ENCODE measurements at places on chromosomes 1 and 21.
A peak's percentile ranks its signal among the peaks of the same experiment; 100 is the strongest.

GRCh38 chr1:164058198-164058597, 500.8 kb upstream of the PBX1 start:
- no peak for DNase-seq

- DNase-seq, result no peak
These were observed 27.8 kb upstream of the SLC26A9 start for GRCh38 chr1:205971082-205971481.

DNA sequence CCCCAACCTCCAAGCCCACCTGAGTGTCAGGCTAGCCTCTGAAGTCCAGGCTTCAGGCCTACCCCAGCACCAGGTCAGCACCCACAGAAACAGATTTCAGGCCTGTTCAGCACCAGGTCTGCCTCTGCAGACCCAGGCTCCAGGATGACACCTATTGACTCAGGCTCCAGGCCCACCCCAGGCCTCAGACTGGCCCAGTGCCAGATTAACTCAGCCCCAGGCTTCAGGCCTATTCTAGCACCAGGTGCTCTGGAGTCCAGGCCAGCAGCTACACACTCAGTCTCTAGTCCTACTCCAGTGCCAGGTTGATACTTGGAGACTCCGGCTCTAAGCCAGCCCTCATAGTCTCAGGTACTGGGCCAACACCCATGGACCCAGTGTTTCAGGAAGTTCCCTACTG, 541.7 kb upstream of the PBX1 start:
- DNase-seq, result no peak

- DNase-seq, result no peak
These were observed 36.2 kb downstream of the CAMSAP2 start for GRCh38 chr1:200774735-200775444.

- no peak for DNase-seq
These were observed 24.6 kb downstream of the NTPCR start for GRCh38 chr1:232974971-232975370.

GRCh38 chr1:178121883-178122282, 28.0 kb downstream of the RASAL2 start:
- DNase-seq, result no peak

- DNase-seq, result no peak
These were observed 26.1 kb upstream of the HPDL start for GRCh38 chr1:45300669-45300997.

DNA sequence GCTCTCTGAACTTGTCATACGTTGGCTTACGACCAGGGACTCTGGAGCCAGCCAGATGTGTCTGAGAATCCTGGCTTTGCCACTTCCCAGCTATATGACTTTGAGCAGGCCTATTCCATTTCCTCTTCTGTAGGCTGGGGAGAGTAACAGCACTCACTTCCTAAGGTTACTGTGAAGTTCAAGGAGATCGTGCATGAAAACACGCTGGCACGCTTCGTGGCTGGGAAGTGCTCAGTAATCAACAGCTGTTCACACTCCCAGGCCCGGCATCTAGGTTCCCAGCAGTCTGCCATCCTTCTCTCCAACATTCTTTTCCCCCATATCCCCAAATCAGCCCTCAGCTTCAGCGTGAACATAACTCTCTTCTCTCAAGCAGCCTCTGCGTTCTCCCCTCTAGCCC, 2.0 kb downstream of the ASCL5 start:
- no peak for DNase-seq

DNA sequence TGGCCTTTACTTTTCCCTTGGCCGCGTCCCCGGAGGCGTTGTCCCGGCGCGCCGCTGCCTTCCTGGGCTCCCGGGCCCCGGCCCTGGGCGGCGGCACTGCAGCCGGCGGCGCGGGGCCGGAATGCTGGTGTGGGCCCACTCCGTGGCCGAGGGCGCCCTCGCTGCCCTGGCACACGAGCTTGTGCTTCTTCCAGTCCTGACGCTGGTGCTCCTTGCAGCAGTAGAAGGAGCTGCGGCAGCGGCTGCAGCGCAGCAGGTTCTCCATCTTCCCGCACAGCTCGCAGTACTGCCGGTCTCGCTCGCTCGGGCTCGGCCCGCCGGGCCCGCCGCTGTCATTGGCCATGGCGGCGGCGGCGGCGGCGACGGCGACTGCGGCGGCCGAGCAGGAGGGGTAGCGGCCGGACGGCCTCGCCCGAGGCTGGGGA, 529 bp downstream of the EGLN1 start:
- peak; percentile 13 for DNase-seq

GRCh38 chr1:27583479-27583878, 20.5 kb downstream of the AHDC1 start:
- no peak for DNase-seq

DNA sequence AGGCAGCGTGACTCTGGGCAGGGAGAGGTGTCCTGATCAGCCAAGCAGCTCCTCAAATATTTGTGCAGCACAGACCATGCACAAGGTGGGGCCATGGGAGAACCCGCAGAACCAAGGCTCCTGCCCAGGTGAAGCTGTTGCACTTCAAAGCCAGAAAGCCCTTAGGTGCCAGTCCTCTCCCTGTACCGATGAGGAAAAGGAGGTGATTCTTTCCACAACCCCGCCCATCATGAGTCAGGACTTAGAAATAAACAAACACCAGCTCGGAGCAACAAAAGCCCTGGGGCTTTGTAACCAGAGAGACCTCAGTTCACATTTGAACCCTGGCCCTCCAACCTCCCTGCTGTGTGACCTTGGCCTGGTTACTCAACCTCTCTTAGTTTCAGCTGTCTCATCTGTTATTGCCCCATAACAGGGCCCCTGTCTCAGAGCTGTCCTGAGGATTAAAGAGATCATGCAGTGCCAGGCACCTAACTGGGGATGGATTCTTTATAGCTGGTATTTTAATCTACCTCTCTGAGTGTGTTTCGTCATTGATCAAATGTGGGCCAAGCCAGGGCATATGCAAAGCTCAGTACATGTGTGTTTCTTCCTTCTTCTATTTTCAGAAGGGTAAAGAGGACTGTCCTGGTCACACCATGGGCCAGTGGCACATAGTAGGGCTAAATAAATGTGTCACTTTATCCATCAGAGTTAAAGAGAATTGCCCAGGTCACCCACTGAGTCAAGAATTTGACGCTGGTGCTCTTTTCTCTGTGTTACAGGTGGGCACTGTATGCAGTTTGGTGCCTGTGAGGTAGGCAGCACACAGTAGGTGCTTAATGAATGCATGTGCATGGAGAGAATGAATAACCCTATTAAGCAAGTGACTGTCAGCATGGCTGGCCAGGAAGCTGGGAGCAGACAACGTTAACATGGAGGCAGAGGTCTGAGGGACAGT, 1.4 kb downstream of the LDLRAD1 start:
- DNase-seq, result no peak

DNA sequence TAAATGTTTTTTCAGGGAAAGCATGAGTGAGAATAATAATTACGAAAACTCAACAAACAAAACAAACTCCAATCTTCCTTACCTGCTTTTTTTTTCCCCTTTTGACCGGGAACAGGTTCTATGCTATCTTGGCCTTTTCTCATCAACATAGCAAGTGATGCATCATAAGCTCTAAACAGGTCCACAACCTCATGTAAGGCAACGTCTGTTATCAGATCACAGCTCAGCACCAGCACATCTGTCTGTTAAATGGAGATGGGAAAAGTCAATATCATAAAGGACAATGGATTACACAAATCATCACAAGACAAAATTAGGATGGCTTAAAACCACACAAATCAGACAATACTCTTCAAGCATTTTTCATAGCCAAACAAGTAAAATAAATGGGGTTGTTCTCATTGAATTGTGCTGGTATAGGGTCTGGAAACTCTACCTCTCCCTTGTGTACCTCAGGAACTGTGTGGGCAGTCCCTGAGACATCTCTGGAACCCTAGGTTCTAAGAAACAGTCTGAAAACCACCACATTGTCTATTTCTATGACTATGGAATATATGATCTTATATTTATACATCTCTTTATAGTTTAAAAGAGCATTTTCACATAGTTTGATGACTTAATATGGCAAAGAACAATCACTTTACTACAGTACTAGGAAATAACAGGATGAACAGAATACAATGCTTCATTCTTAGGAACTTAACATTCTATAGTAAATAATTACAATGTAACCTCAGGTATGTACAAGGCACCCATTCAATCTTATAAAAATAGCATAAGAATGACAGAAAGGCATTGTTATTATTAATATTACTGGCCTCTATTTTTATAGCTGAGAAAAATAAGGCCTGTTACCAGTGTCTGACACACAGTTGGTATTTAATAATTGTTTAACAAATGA, 44.7 kb downstream of the EIF2B3 start:
- DNase-seq, result no peak

DNA sequence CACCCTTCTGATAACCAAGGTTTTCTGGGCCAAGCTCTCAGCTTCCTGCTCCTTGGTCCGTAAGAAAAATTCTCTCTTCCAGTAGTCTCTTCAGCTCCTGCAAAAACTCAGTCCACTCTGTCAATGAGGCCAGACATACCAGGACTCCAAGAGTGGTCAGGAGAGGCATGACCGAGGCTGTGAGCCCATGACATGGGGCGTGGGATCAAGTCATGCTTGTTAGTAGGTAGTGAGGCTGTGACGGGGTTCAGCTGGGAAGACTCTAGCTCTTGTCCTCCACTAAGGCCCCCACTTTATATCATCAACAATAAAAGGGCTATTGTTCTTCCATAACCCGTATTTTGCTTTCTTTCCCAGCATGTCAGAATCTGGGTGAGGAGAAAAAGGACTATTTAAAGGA, 10.1 kb upstream of the HCRTR1 start:
- DNase-seq, result no peak

- DNase-seq, result no peak
These were observed 61.5 kb downstream of the PACC1 start for GRCh38 chr1:212353181-212353580.

- no peak for DNase-seq
These were observed 70.5 kb downstream of the STUM start for GRCh38 chr1:226619031-226619430.

- no peak for DNase-seq
These were observed 295.7 kb downstream of the SIPA1L2 start for GRCh38 chr1:232334246-232334645.

- DNase-seq, result no peak
These were observed 497 bp upstream of the FUCA1 start for GRCh38 chr1:23868557-23869016.

GRCh38 chr1:40844079-40844478, 18.1 kb downstream of the CITED4 start:
- DNase-seq, result no peak

GRCh38 chr1:38253314-38253713, 206.7 kb upstream of the POU3F1 start:
- no peak for DNase-seq

DNA sequence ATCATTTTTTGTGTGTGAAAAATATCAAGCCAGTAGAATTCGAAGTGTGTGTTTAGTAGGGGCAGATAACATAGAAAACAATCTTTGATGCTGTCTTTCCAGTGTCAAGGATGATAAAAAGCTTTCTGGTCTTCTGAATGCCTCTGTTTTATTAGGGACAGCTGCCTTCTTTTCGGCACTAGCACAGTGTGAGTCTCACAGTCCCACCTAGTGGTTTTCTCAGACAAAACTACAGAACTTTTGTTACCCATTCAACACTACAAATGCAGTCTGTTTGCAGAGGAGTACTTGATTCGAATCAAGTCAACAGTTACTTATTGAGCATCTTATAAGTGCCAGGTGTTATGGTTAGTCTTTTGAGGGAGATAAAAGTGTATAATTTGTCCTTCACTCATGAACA, 30.6 kb upstream of the MCOLN3 start:
- DNase-seq, result no peak

- no peak for DNase-seq
These were observed 40.2 kb downstream of the FASLG start for GRCh38 chr1:172699111-172699510.

- no peak for DNase-seq
These were observed 51.1 kb downstream of the SKI start for GRCh38 chr1:2279210-2279639.

All from GM12892 (cell line).